Fibroblast of the aortic adventitia (primary cell): ENCODE measurements at places on chromosomes 3 and 15.
A peak's percentile ranks its signal among the peaks of the same experiment; 100 is the strongest.

DNA sequence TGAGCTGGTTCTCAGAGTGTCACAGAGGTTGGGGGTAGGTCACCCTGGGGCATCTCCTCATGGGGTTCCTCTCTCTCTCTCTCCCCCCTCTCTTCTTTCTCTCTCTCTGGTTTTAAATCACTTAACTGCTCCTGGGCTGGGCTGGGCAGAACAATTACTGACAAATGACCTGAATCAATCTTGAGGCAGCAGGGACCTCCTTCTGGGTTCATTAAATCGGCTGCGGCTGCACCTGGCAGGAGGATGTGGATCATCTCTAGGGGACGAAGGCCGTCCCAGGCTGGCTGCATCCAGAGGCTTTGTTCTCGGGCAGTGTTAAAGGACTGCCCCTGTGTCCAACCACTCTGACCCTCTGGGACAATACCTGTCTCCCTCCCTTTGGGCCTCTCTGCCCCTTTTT is 143.1 kb downstream of the TLE3 start:
- DNase-seq, result no peak

- no peak for DNase-seq
These were observed 234.2 kb upstream of the UMPS start for GRCh38 chr3:124496061-124496460.

DNA sequence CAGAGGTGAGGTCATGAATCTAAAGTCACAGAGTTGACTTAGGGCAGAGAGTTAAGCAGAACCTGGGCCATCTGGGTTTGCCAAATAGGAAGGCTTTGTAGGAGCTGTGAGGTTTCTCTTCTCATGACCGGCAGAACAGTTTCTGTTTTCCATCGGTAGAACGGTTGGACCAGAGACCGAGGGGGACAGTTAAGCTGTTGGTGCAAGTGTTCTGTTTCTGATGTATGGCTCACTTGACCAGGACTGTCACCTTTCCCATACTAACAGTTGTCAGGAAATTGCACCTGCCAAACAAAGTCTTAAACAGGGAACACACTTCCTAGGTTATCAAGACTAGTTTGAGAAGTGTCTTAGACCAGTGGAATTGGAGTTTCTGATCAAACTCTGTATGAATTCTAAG is 158.3 kb downstream of the PDCD6IP start:
- DNase-seq, result no peak

DNA sequence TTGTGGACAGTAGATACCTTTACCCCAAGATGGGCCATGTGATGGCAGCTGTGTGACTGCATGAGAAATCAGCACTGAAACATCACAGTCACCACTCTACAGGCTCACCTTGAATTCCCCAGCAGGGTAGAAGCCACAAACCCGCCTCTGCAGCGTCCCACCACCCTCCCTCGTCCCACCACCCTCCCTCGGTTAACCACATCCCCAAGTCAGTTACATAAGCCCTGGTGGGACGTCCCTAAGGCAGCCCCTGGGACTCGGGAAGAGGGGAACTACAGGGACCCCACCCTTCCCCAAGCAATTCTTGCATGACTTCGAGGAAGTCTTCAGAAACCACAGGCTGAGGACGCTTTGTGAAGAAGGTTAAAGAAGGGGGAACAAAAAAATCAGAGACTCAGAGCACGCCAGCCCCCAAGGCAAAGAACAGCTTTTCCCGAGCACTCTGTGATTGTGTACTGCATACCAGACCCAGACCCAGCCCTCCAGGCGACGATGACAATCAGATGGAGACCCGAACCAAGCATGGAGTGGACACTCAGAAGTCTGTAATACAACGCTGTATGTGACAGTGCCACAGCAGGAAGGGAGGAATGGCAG is 60.5 kb downstream of the SH3BP5 start:
- no peak for DNase-seq

- no peak for DNase-seq
These were observed 33.3 kb upstream of the SFMBT1 start for GRCh38 chr3:53079147-53079546.

DNA sequence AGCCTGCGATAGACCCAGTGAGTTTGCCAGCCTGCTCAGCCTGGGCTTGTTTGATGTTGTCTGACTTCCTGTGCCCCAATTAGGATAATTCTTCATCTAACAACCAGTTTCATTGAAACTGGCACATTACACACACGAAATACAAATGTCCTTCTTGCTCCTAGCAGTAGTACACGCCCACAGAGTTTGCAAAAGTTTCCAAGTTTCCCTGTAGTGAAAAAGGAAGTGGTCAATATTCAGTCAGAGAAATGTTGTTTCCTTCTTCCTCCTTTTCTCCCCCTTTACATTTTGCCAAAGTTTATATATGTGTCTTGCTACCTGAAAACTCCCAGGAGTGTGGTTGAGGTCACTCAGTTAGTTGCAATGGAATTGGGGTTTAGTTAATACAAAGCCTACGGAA is 58.4 kb upstream of the LRTM1 start:
- DNase-seq, result no peak

DNA sequence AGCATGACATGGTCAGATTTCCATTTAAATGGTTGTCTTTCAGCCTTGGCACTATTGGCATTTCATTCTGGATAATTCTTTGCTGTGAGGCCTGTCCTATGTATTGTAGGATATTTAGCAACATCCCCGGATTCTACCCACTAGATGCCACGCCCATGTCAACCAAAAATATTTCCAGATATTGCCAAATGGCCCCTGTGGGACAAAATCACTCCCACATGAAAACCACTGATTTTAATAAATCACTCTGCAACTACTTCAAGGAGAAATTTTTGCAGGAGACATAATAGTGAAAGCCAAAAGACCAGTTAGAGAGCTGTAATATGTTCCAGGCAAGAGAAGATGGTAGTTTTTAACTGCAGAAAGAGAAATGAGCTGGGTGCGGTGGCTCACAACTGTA is 55.9 kb upstream of the RARB start:
- peak; percentile 16 for DNase-seq

DNA sequence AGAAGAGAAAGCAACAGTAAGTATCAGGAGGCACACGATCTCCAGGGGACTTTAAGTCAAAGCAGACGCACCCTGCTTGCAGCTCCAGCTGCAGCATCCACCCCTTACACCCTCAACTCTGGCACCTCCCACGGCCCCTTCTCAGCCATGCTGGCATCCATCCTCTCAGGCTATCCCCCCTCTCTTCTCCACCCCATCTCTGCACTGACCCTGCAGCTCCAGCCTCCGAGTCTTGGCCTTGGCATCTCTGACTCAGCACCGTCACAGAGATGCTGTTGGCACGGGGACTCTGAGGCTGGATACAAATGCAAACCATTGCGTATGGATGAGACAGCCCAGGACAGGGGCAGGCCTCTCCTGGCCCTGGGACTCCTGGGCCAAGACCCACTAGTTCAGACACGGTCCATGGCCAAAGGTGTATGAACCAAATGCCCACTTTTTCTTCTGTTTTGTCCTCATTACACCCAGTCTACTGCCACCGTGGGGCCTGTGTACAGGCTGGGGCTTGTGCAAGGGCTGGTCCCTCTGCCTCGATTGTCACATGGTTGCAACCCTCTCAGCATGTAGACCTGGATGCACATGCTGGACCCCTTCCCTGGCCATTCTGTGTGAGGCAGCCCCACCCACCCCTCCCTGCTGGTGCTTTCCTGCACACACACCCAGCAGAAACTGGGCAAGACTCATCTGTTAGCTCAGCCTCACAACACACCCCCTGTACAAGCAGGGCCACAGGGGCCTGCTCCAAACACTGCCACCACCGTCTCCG is 18.7 kb upstream of the ZXDC start:
- DNase-seq, result peak; percentile 56

DNA sequence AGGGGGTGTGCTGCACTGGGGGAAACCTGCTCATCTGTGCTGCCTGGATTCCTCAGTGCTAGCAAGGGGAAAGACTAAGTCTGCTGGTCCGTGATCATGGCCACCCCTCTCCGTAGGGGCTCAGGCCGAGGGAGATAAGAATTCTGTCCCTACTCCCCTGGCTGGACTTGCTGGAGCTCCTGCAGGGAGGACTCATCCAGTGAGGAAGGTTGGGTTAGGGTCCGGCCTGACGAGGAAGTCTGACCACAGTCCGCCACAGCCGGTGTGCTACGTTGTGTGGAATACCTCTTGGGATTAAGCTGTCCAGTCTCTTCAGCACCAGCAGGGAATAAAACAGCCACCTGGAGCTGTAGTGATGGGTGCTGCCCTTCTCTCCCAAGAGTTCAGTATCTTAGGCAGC is 1309.1 kb upstream of the CADM2 start:
- DNase-seq, result no peak

DNA sequence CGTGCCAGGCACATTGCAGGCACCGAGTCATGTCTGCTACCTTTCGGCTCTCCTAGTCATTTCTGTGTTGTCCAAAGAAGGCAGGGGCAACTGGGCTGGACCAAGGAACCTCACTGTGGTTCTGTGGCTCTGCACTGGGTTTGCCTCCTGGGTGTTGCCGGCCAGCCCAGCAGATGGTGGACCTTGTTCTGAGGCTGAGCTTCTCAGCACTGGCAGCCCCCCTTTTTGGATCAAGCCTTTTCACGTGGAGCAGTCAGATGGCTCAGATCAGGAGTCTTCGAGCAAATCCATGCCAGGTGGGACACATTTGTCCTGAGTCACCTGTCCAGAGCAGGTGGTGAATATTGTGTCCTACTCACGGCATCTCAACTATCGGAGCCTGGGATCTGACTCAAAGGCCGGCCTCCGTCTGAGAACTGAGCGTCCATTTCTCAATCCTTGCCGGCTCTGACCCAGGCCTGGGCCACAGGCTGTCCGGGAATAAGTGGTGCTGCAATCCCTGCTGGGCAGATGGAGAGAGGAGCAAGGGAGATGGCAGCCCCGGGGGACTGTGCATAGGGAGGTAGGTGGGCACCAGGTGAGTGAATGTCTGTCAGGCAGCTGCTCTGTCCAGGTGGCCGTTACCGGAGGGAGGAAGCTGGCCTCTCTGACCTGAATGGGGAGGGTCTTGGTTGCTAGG is at the start of gene IL16:
Gene IL16, plus strand, starts transcription at position 304 of the 679 bp plus-strand sequence. CDS start 28,521 bp downstream, outside the sequence.
- DNase-seq, result no peak
